Activated CD8-positive, alpha-beta memory T cell treated with anti-CD3 and anti-CD28 coated beads for 1 hour (primary cell): ENCODE measurements at places on chromosomes 5 and 9.

DNA sequence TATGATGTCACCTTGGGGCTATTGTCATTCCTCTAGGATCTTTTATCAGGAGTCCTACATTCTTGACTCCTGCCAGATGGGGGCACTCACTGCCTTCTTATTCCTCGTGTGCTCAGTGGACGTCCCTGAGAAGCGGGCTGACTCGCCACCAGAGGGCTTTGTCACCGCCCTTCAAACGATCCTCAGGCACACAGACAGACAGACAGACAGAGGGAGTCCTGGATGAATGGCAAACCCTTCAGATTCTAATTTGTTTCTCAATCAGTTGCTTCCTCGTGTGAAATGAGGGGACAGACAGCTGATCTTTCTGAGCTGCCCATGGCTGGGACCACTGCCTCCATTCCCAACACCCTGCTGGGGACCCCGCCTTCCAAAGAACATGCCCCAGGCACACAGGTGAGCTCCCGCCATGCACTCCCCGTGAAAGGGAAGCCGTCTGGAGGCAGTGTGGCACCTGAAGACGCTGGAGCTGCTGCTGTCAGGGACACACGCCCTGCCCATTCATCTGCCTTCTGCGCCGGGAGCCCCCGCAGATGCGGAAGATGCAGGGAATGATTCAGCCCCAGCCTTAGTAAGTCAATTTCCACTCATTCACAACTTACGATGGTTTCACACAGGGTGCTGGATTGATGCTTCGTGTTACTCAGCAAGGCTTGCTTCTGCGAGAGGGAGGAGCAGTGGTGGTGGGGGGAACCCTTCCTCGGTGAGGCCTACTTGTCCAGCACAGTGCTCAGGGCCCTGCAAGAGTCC, 24.9 kb upstream of the SH3PXD2B start:
- DNase-seq, result peak; percentile 20

- DNase-seq, result no peak
Observed at GRCh38 chr9:104961238-104961637, 33.3 kb upstream of the ABCA1 start.

- DNase-seq, result no peak
Observed at GRCh38 chr5:123180178-123180577, 91.1 kb downstream of the PRDM6 start.

DNA sequence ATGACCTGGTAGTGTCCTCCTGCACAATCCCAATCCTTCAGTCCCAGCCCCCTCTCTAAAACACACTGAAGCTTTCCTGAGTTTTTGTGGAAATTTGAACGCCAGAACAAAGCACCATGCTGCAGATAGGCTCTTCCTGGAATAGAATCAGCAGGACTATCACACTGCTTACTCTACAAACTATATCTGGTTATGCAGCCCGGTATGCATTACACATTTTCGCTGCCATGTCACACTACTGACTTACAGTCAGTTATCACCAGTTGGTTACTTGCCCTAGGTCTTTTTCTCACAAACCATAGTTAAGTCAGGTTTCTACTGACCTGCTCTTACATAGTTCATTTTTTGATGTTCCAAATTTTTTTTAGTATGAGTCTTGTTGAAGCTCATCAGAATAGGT, 24.9 kb downstream of the PLCXD3 start:
- DNase-seq, result no peak

DNA sequence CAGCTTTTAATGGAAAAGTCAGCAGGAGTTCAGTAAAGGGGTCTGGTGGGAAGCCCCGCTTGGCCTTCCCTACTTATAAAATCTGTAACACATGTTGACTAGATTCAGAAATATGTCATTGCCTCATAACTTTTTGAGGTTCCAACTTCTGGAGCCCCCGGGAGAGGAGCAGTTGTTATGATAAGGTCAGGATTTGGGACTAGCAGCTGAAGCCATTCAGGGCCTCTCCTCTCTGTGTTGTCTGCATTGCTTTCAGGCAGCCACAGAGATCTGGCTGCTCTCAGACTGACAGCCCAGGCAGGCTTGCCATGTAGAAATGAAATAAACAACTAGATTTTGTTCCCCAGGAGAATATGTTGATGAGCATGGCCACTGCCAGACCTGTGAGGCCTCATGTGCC, 167.1 kb downstream of the RFK start:
- no peak for DNase-seq

GRCh38 chr9:82101475-82101874, 112.9 kb downstream of the SPATA31D1 start:
- DNase-seq, result no peak

GRCh38 chr5:78600687-78601414, 47.7 kb downstream of the LHFPL2 start:
- no peak for DNase-seq

DNA sequence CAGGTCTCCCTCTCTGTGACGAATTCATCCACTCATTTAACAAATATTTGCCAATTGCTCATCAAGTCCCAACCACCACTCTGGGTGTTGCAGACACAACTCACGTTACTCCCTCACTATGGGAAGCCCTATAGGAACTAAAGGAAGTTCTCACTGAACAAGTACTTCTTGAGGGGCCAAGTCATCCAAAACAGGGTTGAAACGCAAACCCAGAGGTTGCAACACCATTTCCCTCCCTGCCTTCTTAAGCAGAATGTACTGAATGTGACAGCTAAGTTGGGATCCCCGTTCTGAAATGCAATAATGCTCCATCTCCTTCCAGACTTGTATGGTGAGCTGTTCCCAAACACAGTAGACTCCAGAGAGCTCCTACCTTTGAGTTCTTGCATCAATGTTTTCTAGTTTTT, 34.3 kb downstream of the EPB41L4B start:
- no peak for DNase-seq

DNA sequence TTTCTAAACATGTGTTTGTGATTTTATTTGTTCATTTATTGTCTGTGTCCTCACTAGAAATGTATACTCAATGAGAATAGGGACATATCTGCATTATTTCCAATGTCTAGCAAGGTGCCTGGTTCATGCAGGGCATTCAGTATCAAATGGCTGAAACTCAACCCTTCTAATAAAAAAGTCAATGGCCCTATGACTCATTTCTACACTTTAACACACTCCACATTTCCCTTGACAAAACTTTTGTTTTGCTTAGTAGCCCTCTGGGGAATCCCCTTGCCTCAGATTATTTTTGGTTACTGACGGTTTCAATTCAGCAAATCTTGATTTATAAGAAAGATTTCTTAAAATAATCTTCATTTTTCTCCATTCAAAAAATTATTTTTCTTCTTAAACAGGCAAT, 206.0 kb upstream of the DMRTA1 start:
- no peak for DNase-seq

DNA sequence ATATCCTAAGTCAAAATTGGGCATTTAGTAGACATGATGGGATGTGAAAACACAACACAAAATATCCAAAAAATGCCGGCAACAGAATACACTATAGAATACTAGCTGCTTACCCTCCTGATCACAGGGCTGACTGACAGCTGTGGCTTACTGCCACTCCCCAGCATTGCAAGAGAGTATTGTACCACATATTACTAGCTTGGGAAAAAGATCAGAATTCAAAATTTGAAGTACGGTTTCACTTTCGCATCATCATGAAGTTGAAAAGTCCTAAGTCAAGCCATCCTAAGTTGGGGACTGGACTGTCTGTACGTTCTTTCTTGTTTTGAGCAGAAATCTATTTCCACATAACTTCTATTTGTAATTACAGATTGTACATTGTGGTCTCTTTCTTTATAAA, 851.4 kb downstream of the MAT2B start:
- DNase-seq, result no peak

DNA sequence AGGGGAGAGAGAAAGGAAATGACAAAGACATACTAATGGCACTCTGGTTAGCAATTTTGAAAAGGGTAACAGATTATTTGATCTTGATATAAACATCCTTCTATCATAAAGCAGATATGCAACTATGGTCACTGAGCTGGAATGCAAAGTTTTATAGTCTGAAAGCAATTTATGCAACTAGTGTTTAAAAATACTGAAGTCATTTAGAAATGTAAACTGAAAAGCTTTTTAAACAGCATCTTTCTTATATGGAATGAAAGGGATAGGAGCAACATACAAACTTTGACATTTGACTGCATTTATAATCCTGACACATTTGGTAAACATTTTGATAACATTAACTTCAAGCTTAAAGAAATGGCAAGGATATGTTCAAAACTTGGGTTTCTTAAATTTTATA, 28.7 kb upstream of the ADAMTS19 start:
- no peak for DNase-seq

GRCh38 chr9:18189871-18190670, 283.9 kb upstream of the ADAMTSL1 start:
- no peak for DNase-seq

GRCh38 chr9:129888293-129889121, 53.2 kb downstream of the USP20 start:
- DNase-seq, result peak; percentile 84

DNA sequence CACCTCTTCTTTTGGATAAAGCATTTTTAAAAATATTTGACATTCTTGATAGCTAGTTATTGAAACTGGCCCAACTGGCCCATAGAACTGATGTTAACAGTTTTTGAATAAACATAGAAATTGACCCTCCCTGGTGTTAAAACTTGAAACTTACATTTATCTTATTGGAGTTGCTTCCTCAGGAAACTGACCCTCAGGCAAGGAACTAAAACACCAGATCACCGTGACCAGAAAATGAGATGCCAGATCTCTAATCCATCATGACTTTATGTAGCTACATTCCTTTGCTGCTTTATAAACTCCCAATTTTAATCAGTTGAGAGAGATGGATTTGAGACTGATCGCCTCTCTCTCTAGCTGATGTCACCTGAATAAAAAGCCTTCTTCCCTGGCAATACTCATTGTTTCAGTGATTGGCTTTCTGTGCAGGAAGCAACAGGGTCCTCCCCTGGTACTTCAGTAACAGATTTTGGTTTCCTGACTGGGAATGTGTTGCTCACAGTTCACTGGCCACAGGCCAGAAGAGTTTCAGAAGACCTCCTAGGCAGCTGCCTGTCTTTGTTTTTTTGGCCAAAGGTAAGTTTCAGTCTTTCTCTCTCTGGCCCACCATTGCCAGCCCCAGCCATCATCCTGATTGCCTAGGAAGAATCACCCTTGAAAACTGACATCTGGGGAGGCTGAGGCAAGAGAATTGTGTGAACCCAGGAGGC, 212.4 kb downstream of the DTWD2 start:
- no peak for DNase-seq

DNA sequence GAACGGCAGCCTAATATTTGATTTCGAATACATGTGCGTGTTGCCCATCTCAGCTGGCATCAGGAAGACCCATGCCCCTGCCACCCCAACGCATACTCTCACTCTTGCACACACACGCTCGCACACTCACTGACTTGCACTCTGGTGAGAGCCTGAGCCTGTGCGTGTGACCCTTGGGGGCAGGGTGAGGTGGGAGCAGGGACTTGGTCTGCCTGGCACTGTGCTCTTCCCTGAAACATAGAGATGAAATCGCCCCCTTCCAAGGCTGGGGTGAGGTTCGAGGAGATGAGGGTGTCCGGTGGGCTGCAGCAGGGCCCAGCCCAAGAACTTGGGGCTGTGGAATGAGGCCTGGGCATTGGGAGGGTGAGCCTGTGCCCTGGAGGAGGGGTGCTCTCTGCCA, 1.2 kb downstream of the LCN9 start:
- no peak for DNase-seq

- DNase-seq, result no peak
Observed at GRCh38 chr5:11289733-11290132, 528.7 kb upstream of the DAP start.

GRCh38 chr5:36948650-36949049, 72.1 kb downstream of the NIPBL start:
- no peak for DNase-seq

- no peak for DNase-seq
Observed at GRCh38 chr5:160271836-160272235, 40.5 kb downstream of the CCNJL start.

- no peak for DNase-seq
Observed at GRCh38 chr5:11322133-11322532, 561.1 kb upstream of the DAP start.

DNA sequence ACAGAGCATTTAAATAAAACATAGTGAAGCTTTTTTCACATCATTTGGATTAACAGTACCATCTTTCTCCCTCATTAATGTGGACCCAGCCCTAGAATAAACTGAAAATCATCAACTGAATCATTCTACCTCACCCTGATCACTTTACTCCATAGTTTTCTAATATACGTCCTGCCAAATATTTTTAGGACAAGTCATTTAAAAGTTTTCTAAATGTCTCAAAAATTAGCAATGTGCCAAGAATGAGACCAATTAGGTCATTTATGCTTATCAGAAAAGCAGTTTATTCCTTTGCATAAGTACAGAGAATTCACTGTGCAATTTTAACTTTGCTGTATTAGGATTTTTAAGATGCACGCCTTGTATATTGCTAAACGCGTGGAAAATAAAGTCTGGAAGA, 284.4 kb downstream of the PIK3R1 start:
- no peak for DNase-seq

- DNase-seq, result no peak
Observed at GRCh38 chr5:73625944-73626811, at the start of gene ARHGEF28. TSS of gene ARHGEF28 (plus strand) at chr5:73626196. CDS start at chr5:73684852, 58,656 bp downstream.

GRCh38 chr5:113378959-113379541, 55.7 kb downstream of the TSSK1B start:
- DNase-seq, result no peak

DNA sequence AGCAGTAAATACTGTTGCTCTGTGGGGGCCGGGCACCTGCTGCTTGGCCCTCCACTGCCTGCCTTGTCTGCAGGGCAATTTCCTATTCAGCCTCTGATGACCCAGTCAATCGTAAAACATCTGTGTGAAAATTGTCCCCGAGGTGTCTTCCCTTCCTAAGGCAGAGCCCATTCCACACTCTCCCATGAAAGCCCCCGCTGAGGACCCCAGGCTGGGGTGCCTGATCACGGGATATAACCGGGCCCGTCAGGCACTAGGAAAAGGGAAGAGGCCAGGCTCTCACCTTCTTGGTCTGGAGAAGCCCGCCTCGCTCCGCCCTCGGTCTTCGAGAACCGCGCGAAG, 27.2 kb upstream of the SCGB3A1 start:
- no peak for DNase-seq

DNA sequence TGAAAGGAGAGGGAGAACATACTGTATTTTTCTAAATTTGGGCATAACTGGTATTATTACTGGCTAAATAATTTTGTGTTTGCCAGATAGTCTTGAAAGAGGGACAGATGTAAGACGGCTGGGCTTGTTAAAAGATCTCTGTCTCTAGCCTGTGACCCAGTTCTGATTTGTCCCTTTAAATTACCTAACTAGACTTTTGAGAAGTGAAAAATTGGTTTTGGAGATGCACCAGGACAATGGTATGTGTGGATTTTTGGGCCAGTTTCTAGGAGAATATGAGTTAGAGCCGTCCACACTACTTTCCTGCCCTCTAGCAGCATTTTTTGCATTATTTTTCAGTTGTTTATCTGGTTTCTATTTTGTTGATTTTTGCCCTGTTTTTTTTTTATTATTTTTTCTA, 33.5 kb downstream of the LNPEP start:
- DNase-seq, result no peak

- DNase-seq, result no peak
Observed at GRCh38 chr5:169116961-169117461, 183.9 kb downstream of the SLIT3 start.
